ENCODE measurements at places on chromosomes 16 and 17. TPM values are rescaled to one million over a fixed set of nuclear protein-coding genes. Genes with fewer than 3 reads are reported as not detected.

Gene HNF1B
- 5.0 TPM for total RNA-seq

Gene RFNG
- total RNA-seq = 21.8 TPM

Gene ZNF469
- 0.67 TPM for total RNA-seq

Gene PRM3
- total RNA-seq = not detected

Gene TMEM235
- total RNA-seq = not detected

Gene AANAT
- total RNA-seq = 0.18 TPM

Gene FOXN1
- total RNA-seq = not detected

Gene SPATA32
- 0.67 TPM for total RNA-seq

Gene HAS3
- total RNA-seq = 1.2 TPM

Gene NUPR1
- not detected for total RNA-seq

Gene PERCC1
- total RNA-seq = not detected

Gene KRT37
- total RNA-seq = not detected

Gene MTHFSD
- 21.9 TPM for total RNA-seq

Gene ZNF423
- not detected for total RNA-seq

Gene YBX2
- 0.51 TPM for total RNA-seq

Gene ABCA10
- total RNA-seq = 0.07 TPM

Gene DNAI2
- 0.55 TPM for total RNA-seq

Gene PYY
- total RNA-seq = not detected

Gene SPN
- 258 TPM for total RNA-seq

Gene FZD2
- 0.53 TPM for total RNA-seq

Gene TGFB1I1
- total RNA-seq = 1.2 TPM

Gene CDC27
- 109 TPM for total RNA-seq

Gene NTN3
- total RNA-seq = not detected

Data from activated T-helper 2 cell treated with anti-CD3 and anti-CD28 coated beads, Interferon-gamma antibody, Interleukin-2, Interleukin-4, amounts not matched to agents 10 μg/mL and 5 μg/mL and 100 μg/mL, durations not matched to agents 14 hours and 24 hours and 36 hours (primary cell).